ENCODE measurements at places on chromosomes 2 and 18. TPM values are rescaled to one million over a fixed set of nuclear protein-coding genes. Genes with fewer than 3 reads are reported as not detected.

Gene RTP5
- total RNA-seq: not detected

Gene MC4R
- not detected for total RNA-seq

Gene ALPG
- total RNA-seq: not detected

Gene LAMA3
- 0.08 TPM for total RNA-seq

Gene FRZB
- 0.49 TPM for total RNA-seq

Gene FOXI3
- total RNA-seq: not detected

Gene DLX2
- total RNA-seq: 0.76 TPM

Gene MFF
- 108 TPM for total RNA-seq

Gene GAL3ST2
- total RNA-seq: not detected

Gene XPO1
- total RNA-seq: 436 TPM

GRCh38 chr2:128314348-128315121, 4.1 kb downstream of the HS6ST1 start:
- no peak for DNase-seq
- no peaks in the 10 kb centered on the region for H3K27me3 ChIP-seq
- no peak overlapping the region for H3K4me3 ChIP-seq
- H3K4me1 ChIP-seq: peaks cover 10% of the 10 kb centered on the region
- H3K27ac ChIP-seq: no peak overlapping the region

GRCh38 chr2:28544405-28544921, 48.6 kb downstream of the PLB1 start:
- DNase-seq: no peak
- peak overlapping the region; percentile 33 for H3K4me3 ChIP-seq
- peaks cover 25% of the 10 kb centered on the region for H3K4me1 ChIP-seq
- peak overlapping the region; percentile 82 for H3K27ac ChIP-seq
- no peaks in the 10 kb centered on the region for H3K27me3 ChIP-seq

DNA sequence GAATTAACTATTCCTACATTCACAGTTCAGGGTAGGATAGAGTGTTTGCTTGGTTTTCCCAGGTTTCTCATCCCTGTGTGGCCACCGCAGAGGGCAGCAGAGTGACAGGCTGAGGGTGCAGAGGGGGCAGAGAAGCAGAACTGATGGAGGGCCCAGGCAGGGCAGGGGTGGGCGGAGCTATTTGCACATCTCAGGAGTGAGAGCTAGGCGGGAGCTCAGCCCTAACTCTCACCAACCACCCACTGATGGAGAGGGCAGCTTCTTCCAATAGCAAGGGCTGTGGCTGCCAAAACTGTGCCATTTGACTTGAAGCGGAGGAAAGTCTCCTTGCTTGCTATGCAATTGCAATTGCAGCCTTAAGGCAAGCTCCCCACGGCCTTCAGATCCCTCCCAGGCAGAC, 12.0 kb upstream of the DARS1 start:
- no peak overlapping the region for H3K4me3 ChIP-seq
- H3K36me3 ChIP-seq: no peaks in the 10 kb centered on the region
- H3K4me1 ChIP-seq: peaks cover 22% of the 10 kb centered on the region
- H3K27me3 ChIP-seq: no peaks in the 10 kb centered on the region
- H3K27ac ChIP-seq: no peak overlapping the region

GRCh38 chr2:11662882-11663281, 7.1 kb downstream of the NTSR2 start:
- H3K4me1 ChIP-seq: peaks cover 20% of the 10 kb centered on the region
- no peak overlapping the region for H3K4me3 ChIP-seq
- DNase-seq: no peak
- no peaks in the 10 kb centered on the region for H3K36me3 ChIP-seq

GRCh38 chr2:191453761-191454160, 208.6 kb downstream of the MYO1B start:
- H3K4me3 ChIP-seq: no peak overlapping the region
- peaks cover 5% of the 10 kb centered on the region for H3K4me1 ChIP-seq
- no peak overlapping the region for H3K27ac ChIP-seq

DNA sequence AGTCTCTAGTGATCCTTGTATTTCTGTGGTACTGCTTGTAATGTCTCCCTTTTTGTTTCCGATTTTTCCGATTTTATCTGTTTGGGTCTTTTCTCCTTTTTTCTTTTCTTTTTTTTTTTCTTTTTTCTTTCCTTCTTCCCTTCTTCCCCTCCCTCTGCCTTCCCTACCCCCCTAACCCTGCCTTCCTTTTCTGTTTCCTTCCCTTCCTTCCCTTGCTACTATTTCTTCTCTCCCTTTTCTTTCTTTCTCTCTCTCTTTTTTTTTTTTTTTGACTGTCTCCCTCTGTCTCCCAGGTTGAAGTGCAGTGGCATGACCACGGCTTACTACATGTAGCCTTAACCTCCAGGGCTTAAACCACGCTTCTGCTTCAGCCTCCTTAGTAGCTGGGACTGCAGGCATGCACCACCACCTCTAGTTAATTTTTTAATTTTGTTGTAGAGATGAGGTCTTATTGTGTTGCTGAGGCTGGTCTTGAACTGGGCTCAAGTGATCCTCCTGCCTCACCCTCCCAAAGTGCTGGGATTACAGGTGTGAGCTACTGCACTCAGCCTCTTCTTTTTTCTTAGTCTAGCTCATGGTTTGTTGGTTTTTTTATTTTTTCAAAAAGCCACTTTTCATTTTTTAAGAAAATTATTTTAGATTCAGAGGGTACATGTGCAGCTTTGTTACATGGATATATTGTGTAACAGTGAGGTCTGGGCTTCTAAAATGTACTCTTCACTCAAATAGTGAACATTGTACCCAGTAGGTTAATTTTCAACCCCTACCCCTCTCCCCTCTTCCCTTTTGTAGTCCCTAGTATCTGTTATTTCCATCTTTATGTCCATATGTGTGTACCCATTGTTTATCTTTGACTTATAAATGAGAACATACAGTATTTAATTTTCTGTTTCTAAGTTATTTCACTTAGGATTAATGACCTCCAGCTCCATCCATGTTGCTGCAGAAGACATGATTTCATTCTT, 24.7 kb downstream of the CCDC138 start:
- no peak for DNase-seq
- no peaks in the 10 kb centered on the region for H3K27me3 ChIP-seq
- no peak overlapping the region for H3K27ac ChIP-seq
- H3K4me1 ChIP-seq: no peaks in the 10 kb centered on the region

DNA sequence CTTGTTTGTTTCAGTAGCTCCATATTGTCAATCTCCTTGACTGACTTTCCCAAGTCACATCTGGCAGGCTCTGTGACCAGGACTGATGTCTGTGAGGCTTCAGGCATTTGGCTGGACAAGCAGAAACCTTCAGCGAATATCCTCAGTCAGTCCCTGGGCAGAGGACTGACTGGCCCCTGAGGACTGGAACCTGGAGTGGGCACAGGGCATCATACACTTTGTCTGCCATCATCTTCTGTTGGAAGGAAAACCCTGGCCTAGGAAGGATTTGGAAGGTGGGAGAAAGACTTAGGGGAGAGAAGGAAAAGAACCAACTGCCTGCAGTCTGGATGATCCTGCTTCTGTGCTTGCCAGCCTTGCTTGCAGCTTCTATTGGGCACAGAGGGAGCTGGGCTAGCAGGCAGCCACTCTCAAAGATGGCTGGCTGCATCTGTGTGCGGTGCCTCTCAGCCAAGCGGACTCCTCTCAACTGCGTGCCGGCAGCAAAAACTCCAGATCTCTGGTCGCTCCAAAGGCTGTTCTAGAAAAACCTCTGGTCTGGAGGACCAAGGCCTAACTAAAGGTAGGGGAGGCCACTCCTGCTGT, 126.8 kb downstream of the MARCHF4 start:
- H3K27me3 ChIP-seq: no peaks in the 10 kb centered on the region
- no peak overlapping the region for H3K27ac ChIP-seq
- H3K4me3 ChIP-seq: no peak overlapping the region

DNA sequence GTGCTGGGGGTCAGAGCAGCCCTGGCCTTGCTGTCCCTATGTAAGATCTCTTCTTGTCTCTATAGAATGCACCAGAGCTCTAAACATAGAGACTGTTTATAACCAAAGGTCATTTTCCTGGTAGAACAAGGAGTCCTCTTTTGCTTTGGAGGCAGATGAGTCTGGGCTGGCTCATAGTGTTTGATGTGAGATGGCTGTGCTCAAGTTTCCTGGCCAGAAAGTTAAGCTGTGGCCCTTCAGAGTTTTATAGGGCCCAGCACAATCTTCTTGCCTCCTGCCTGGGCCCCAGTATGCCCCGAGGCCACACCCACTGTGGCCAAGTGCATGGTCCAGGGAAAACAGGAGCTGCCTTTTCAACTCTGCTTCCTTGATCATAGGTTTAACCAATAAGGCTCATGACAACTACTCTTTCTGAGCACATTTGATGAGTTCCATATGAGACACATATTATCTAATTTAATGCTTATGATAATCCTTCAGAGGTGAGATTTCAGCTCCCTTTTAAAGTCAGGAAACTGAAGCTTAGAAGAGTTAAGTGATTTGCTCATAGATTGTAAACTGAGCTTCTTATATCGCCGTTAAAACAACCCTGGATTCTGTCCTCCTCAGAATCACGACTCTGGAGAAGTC, 66.3 kb downstream of the MYCN start:
- no peak overlapping the region for H3K4me3 ChIP-seq
- peaks cover 9% of the 10 kb centered on the region for H3K4me1 ChIP-seq
- no peaks in the 10 kb centered on the region for H3K27me3 ChIP-seq
- DNase-seq: no peak
- H3K27ac ChIP-seq: peak overlapping the region; percentile 5
- no peaks in the 10 kb centered on the region for H3K36me3 ChIP-seq

DNA sequence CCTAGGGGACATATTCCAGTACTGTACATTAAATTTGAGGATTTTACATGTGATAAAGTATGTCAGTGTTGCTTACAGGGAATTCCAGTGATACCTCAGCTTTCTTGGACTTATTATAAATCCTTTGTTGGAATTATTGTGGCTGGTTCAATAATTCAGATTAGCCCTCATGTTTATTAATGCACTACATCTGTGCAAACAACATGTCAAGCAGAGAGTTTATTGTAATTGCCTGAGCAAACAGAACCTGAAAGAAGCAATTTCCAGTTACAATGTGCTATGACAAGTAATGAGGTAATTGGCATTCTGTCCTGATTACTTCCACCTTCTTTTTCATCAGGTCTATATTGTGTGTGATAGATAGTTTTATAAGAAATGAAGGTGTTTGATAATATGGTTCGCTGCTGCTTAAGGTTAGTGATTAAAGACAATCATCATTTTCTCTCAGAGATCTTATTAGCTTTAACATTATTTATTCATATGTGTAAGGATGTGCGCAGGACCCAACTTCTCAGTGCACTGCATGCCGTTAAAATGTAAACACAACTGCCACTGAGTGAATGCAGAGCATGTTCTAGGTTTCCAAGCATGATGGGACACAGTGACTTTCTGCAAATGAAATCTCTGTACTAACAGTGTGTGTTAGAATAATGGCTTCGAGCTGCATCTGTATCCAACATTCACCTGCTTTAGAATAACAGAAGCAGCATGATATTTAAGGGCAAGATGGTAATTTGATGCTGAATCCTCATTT, 973.7 kb upstream of the POU3F3 start:
- no peaks in the 10 kb centered on the region for H3K4me1 ChIP-seq
- DNase-seq: no peak
- no peak overlapping the region for H3K27ac ChIP-seq
- no peak overlapping the region for H3K4me3 ChIP-seq
- H3K36me3 ChIP-seq: no peaks in the 10 kb centered on the region
- no peaks in the 10 kb centered on the region for H3K27me3 ChIP-seq

DNA sequence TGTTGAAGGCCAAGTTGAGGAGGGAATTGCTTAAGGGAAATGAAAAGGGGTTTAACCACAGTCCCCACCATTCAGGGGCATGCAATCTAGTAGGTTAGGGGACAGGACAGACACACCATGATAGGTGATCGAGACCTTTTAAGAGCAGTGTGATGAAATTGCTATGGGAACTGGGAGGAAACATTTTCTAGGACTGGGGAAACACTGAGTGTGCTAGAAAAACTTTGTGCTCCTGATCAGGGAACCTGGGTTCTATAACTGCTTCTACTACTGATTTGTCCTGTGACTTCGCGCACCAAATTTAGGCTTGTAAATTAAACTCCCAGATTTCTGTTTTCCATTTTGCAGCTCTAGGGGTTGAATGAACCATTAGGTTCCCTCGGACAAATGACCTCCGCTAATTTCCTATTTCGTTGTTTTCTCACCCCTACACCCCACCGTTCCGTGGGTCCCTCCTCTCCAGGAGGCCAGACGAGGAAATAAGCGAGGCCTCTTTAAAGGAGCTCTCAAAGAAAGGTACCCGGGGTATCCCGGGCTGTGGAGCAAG, 371 bp upstream of the LCLAT1 start:
- no peaks in the 10 kb centered on the region for H3K27me3 ChIP-seq
- H3K36me3 ChIP-seq: peaks cover 10% of the 10 kb centered on the region
- peaks cover 7% of the 10 kb centered on the region for H3K4me1 ChIP-seq
- no peak for DNase-seq
- H3K4me3 ChIP-seq: peak overlapping the region; percentile 96

GRCh38 chr2:200223205-200223784, 83.2 kb upstream of the SPATS2L start:
- peaks cover 23% of the 10 kb centered on the region for H3K4me1 ChIP-seq
- H3K27ac ChIP-seq: no peak overlapping the region
- DNase-seq: no peak

- no peak for DNase-seq
- H3K4me1 ChIP-seq: peaks cover 6% of the 10 kb centered on the region
- H3K27ac ChIP-seq: no peak overlapping the region
- no peak overlapping the region for H3K4me3 ChIP-seq
- H3K27me3 ChIP-seq: no peaks in the 10 kb centered on the region
Measured at GRCh38 chr18:80112624-80113248, 3.7 kb downstream of the ADNP2 start.

DNA sequence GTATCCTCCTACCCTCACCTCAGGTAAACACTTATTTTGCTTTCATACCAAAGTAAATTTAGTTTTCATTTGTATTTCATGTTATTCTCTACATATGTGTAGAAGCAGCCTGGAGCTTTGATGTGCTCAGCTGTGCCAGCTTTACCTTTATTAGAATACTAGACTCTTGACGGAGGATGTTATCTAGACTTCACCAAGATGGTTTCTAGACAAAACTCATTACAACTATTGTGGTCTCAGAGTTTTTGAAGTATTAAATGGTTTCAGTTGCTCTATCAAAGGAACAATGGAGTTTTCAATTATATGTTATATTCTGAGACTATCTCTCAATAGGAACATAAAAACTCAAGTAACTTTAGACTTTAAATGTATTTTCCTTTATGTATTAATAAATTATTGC, 5.0 kb upstream of the IL18RAP start:
- H3K4me1 ChIP-seq: no peaks in the 10 kb centered on the region
- H3K36me3 ChIP-seq: no peaks in the 10 kb centered on the region
- no peak overlapping the region for H3K27ac ChIP-seq
- H3K27me3 ChIP-seq: no peaks in the 10 kb centered on the region
- DNase-seq: no peak
